ENCODE measurements at places on chromosomes 11 and 22.

DNA sequence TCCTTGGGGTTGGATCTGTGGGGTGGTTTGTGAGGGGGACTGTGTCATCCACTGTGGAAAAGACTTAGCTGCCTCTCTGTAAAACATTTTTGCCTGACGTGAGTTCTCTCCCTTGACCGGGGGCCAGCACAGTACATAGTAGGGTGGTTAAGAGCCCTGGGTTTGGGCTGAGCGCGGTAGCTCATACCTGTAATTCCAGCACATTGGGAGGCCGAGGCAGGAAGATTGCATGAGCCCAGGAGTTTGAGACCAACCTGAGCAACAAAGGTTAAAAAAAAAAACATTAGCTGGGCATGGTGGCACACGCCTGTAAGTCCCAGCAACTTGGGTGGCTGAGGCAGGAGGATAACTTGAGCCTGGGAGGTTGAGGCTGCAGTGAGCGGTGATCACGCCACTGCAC lies 74.7 kb upstream of the WNT7B start:
- no peak for DNase-seq

DNA sequence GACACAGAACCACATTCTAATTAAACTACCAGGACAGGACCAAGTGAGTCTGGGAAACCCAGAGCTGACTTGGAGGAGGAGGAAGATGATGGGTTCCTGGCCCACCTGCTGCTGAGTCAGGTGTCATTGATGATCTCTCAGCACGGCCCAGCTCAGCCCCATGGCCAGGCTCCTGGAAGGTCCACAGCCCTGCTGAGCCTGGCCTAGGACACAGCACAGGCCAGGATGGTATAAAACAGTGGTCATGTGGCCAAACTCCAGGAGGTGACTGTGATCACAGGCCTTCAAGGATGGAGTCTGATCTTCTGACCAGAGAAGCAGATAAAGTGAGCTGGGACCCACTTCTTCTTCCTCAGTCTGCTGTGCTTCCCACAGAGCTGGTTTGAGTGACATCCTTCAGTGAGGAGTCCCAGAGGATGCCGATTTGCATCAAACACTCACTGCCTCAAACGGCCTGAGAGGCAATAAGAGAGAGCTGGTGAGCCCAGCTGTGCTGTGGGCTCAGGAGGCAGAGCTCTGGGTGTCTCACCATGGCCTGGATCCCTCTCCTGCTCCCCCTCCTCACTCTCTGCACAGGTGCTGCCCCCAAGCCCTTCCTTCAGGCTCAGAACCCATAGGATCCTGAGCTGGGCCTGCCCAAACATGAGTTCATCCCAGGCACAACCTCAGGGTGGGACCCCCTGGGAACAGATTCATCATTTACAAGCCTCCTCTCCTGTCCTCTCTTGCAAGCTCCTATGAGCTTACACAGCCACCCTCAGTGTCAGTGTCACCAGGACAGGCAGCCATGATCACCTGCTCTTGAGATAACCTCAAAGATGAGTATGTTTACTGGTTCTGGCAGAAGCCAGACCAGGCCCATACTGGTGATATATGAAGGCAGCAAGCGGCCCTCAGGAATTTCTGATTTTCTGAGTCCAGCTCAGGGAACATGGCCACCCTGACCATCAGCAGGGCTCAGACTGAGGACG lies 37.7 kb upstream of the IGLL5 start:
- DNase-seq = no peak

DNA sequence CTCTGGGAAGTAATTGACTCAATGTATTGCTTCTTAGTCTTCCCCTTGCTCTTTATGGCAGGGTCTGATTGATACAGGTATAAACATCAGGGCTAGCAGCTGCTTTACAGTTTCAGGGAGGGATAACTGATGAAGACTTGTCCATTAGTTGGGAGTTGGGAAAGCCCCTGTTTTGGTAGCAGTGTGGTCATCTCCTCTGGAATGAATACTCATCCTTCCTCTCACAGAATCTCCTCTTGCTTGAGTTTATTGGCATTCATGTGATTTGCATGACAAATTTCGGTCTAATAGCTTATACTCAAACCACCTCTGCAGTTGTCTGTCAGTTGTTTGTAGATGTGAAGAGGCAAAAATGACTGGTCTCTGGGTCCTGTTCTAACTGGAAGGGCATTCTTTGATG lies 79.7 kb downstream of the FAT3 start:
- no peak for DNase-seq

- no peak for DNase-seq
These were observed 17.6 kb downstream of the HORMAD2 start for GRCh38 chr22:30097861-30098260.

GRCh38 chr11:72452495-72452894 lies 18.2 kb upstream of the CLPB start:
- DNase-seq = no peak

DNA sequence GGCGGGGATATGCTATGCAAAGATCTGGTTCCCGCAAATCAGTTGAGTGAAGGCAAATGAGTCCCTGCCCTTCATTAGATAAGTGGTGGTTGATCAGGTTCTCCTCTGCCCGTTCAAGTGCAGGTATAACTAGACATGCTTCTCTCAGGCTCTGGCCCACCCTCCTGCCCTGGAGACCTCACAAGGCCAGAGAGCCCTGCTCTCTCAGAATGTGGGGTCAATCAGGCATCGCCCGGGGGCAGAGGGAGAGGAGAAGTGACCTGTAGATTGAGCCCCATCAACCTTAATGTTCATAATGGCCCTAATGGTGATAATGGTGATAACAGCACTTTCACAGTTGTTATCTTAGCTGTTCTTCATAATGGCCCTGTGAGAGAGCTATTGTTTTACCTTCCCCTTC lies 224.3 kb downstream of the DSCAML1 start:
- DNase-seq = no peak

- no peak for DNase-seq
These were observed 43.8 kb downstream of the TRMU start for GRCh38 chr22:46379066-46379930.

DNA sequence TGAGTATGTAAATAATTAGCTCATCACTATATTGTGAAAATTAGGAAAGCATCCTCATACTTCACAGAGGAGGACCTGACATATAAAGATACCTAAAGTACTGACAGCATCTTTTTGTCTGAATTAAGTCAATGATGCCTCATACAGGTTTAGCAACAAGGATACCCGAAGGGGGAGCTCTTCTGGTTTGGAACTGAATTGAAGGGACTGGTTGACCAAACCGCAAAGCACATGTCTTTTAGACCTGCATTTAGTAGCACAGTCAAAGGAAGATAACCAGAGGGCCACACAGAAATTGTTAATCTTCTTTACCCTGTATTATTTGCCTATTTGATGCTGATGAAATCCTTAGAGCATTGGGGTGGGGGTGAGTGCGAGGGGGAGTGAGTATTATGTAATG lies 12.9 kb upstream of the WT1 start:
- DNase-seq = no peak

DNA sequence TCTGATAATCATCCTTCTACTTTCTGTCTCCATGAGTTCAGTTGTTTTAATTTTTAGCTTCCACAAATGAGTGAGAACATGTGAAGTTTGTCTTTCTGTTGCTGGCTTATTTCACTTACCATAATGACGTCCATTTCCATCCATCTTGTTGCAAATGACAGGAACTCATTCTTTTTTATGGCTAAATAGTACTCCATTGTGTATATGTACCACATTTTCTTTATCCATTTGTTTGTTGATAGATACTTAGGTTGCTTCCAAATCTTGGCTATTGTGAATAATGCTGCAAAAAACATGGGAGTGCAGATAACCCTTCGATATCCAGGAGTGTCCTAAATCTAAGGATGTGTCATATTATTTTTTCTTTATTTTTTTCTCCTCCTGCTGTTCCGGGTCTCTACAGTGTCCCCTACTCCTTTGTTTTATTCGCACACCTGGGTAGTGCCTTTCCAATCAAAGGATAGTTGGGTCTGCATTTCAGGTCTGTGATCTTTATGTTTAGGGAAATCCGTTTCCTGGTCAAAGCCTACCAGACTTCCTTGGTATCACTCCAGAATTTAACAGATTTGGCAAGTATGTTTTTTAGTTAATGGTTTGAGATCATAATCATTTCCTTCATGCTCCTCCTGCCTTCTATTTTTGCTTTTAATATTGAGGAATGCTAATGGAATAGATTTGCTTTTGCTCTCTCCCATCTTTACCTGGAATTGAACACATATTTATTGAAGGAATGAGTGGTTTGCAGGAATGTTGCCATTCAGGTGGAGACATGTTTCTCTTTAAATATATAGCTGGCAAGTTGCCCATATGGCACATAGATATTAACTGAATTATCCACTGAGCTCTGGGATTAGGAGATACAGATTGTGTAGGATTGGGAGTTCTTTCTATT lies 53.7 kb downstream of the ARHGEF12 start:
- DNase-seq = no peak

DNA sequence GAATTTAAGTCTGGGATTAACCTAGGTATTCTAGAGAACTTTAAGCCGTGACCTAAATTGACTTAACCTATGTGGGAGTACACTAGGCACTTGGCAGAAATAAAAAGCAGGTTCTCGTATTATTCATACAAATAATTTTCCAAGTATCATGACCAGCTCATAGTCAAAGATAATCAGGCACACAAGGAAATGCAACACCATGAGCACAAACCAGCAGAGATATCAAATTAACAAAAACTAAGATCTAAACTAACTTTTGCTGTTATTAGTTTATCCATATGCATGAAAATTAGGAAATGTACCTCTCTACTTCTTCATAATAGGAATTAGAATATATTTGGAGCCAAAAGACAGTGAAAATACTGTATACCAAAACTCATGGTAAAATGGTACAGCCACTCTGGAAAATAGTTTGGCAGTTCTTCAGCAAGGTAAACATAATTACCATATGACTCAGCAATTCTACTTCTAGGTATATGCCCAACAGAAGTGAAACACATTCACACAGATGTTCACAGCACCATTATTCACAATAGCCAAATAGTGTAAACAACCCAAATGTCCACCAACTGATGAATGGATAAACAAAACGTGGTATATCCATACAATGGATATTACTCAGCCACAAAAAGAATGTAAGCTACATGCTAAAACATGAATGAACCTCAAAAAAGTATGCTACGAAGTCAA lies 154.1 kb downstream of the ENTHD1 start:
- DNase-seq = no peak

GRCh38 chr11:90895850-90896249 lies 673.0 kb upstream of the CHORDC1 start:
- DNase-seq = no peak

DNA sequence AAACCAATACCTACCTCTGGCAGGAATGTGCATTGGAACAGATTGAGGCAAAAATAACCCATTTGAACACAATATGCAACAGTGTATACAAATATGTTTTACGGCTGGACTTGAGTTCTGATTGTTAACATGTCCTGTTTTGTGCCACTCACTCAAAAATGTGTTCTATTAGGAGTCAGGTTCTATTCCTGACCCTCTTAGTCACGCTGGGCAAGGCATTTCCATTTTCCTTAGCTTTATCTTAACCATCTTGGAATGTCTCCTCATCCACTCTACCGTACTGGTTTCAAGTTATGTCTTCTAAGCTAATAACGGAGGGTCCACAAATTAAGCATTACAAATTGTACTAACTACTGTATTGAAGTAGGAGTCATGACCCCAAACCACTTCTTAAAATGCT lies 78.6 kb downstream of the MAML2 start:
- no peak for DNase-seq

- DNase-seq = no peak
These were observed 18.3 kb upstream of the TMPRSS4 start for GRCh38 chr11:118058311-118059245.

- DNase-seq = no peak
These were observed 22.6 kb downstream of the KCNJ5 start for GRCh38 chr11:128913806-128914205.

- DNase-seq = no peak
These were observed 481.4 kb downstream of the ETS1 start for GRCh38 chr11:128105950-128106349.

GRCh38 chr11:19718051-19718450 lies 5.4 kb downstream of the NAV2 start:
- DNase-seq = no peak

DNA sequence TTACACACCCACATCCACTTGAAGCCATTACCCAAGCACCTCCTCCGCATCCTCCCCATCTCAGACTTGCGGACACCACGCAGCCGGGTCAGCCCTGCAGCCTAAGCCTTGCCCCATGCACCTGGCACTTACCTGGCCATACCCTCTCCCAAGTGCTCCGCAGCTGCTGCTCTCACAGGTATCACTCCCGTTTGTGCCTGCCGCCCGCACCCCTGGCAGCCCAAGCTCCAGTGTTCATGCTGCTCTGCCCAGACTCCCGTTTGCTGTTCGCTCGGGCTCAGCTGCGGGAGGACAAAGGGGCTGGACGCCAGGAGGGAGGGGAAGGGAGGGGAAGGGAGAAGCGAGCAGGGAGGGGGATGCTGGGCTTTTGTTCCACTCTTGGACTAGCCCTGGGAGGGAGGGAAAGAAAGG lies at the start of gene KLHL35:
KLHL35 (minus strand) TSS at position 293 of the 411 bp plus-strand sequence. CDS start 2,574 bp downstream, outside the sequence.
- DNase-seq = no peak

GRCh38 chr11:118046964-118047700 lies 29.7 kb upstream of the TMPRSS4 start:
- no peak for DNase-seq

Measured in NCI-H1092 (cell line).